ENCODE measurements at places on chromosomes 11 and 22.

GRCh38 chr22:25775531-25775930, 33.5 kb downstream of the MYO18B start:
- DNase-seq: no peak

- no peak for DNase-seq
Observed at GRCh38 chr11:69661413-69661715, 13.8 kb downstream of the LTO1 start.

DNA sequence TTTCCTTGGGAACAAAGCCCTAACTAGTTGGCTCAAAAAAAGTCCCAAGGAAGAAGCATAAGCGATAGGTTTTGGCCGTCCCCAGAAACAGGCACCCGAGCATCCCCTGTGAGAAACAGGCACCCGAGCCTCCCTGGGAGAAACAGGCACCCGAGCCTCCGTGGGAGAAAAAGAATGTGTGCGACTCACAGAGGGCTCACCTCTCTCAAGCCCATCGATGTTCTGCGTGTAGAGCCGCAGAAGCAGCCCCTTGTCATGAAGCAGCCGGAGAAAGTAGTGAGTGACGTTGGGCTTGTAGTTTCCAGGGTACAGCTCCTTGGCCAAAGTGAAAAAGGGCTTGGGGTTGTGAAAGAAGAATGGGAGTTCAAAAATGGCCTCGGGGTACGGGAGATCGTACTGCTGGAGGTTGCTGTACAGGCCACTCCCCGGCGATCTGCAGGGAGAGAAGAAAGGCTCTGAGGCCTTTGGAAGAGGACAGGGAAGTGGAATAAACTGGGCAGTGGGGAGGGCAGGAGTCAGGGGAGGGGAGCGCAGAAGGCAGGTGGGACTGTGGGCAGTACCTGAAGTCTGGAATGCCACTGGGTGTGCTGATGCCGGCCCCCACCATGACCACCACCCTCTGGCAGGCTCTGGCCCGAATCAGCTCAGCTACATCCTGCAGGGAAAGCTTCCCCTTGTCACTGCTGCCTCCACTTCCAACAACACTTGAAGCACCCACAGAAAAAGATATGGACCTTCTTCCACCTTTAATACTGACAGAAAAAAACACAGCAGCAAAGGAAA, 3.2 kb downstream of the SIRT3 start:
- DNase-seq: no peak

DNA sequence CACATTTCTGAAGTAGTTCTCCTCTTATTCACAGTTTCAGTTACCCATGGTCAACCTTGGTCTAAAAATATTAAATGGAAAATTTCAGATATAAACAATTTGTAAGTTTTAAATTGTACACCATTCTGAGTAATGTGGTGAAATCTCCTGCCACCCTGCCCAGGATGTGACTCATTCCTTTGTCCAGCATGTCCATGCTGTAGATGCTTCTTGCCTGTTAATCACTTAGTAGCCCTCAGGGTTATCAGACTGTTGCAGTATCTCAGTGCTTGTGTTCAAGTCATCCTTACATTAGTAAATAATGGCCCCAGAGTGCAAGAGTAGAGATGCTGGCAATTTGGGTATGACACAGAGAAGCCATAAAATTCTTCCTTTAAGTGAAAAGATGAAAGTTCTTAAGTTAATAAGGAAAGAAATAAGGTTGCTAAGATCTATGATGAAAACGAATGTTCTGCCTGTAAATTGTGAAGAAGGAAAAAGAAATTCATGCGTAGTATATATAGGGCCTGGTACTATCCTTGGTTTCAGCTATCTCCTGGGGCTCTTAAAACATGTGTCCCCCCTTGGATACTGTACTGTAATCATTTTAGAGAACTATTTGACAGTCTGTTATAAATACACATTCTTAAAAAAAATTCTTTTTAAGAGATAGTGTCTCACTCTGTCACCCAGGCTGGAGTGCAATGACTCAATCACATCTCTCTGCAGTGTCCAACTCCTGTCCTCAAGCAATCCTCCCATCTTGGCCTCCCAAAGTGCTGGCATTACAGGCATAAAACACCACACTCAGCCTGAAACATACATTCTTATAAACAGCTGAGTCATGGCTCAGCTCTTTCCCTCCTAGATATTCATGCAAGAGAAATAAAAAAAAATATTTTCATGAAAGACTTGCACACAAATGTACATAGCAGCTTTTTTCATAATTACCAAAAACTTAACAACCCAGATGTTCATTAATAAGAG, 31.3 kb downstream of the MTNR1B start:
- peak; percentile 87 for DNase-seq

DNA sequence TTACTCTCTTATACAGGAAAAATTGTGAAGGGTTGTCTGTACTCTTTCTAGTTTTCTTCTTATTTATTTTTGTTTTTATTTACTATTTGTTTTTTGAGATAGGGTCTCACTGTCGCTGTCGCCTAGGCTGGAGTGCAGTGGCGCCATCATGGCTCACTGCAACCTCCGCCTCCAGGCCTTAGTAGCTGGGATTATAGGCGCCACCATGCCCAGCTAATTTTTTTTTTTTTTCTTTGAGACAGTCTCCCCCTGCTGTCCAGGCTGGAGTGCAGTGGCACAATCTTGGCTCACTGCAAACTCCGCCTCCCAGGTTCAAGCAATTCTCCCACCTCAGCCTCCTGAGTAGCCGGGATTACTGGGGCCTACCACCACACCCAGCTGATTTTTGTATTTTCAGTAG, 18.4 kb downstream of the CUL5 start:
- DNase-seq: no peak

DNA sequence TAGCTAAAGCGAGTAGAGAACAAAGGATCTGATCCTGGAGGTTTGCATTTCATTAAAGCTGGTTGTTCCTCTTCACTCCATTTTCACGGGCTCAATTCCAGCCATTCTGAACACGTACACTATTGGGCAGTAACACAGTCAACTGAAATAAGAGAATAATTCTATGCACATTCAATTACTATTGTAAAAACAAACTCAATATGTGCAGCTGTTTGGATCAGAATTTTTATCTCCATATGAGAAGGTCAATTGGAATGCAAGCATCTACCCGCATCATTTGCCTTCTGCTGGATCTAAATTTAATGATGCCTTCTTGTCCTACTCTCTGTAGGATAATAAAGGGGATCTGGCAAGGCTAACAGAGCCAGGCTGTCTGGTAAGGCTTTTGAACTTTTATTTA, 562.8 kb upstream of the CCDC179 start:
- no peak for DNase-seq

Measured in HCT116 (cell line).